Progenitor cell of endocrine pancreas (in vitro differentiated cells): ENCODE measurements at places on chromosomes 6 and 20.
A peak's percentile ranks its signal among the peaks of the same experiment; 100 is the strongest.

GRCh38 chr6:69719602-69720193, 77.1 kb downstream of the LMBRD1 start:
- DNase-seq, result no peak

- no peak for DNase-seq
Observed at GRCh38 chr6:118706702-118707101, 55.3 kb upstream of the CEP85L start.

DNA sequence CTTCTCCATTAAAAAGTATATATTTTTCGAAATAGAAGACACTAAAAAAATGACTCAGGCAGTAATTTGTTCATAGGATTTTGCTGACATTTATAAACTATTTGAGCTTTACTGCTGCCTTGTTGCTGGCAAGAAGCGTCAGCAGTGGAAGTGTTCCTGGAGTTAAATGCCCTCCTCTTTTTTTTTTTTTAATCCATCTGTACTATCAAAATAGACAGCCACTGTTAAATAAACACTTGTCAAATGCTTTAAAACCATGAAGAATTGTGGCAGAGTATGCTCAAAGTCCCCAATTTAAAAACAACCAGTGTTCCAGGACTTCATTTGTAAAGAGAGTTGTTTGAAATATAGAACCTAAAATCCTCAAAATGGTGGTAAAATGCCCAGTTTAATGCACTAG, 253.8 kb downstream of the NKAIN2 start:
- no peak for DNase-seq

DNA sequence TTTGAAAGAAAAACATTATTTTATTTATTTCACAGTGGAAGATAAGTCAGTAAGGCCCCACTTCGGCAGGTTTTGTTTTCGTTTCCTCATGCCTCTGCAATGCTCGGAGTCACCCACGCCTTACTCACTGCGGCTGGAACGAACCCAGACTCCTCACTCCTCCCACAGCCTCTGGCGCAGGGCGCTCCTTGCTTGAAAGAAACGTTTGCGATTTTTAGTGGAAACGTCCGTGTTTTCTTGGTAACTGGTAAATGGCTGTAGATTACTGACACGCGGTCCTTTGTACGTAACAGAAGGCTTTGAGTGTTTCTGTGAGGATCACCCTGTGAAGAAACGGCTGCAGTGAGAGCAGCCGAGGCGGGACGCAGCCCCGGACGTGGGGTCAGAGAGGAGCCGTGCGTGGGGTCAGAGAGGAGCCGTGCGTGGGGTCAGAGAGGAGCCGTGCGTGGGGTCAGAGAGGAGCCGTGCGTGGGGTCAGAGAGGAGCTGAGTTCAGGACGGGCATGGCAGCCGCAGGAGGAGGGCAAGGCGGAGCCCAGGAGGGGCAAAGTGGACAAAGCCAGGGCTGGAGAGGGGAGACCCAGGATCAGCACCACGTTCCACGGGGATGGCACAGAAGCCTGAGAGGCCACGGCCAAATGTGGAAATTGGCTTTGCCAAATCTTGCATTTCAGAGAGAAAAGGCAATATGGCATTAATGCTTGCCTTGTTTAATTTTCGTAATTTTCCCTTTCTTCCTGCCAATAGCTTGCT, 198.6 kb upstream of the THBS2 start:
- no peak for DNase-seq

DNA sequence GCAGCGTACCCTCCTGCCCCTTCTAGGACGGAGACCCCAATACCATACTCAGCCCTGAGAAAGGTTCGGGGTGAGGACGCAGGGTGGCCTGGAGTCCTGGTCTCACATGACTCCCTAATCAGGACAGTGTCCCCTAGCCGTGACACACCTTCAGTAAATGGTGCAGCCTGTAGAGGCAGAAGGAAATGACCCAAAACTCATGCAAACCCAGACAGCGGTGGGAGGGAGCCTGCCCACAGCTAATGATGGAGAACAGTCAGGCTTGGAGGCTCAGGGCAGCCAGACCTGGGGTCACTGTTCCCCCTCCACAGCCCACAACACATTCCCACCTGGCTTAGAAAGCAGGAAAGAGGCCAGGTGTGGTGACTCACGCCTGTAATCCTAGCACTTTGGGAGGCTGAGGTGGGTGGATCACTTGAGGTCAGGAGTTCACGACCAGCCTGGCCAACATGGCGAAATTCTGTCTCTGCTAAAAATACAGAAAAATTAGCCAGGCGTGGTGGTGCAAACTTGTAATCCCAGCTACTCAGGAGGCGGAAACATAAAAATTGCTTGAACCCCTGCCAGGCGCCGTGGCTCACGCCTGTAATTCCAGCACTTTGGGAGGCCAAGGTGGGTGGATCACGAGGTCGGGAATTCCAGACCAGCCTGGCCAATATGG, 8.8 kb upstream of the HMGA1 start:
- no peak for DNase-seq

DNA sequence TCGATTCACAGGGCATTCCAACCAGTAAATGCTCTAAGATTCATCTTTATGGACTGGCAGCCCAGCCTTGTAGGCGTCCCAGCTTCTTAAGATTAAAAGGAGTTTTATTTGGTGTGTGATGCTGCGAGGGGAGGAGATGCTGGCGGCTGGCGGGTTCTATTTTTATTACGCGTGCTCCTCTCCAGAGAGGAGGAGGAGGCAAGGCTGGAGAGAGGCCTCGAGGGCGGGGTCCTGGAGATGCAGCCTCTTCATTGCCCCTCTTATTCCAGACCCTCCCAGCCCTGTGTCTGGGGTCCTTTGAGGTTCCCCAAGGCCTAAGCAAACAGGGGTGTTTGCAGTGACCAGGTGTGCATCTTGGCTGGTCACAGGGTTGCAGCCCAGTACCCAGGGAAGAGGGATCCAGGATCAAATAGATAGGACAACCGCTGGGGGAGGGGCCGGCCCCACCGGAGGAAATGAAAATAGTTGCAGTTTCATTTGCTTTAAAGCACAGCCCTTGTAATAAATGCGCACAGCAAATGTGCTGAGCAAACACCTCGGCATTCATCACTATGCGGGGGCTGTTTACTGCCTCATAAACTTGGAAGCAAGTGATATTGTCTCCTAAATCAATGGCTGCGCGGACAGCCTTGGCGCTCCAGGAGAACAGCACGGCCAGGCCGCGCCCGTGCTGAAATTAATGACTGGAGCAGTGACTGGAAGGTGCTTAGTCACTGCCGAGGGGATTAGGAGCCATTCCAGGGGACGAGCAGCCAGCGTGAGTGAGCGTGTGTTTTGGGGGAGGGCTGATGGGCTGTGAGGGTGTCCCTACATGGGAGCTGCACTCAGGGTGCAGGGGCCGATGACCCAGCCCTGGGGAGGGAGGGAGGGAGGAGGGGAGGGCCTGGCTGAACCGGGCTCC, 83.0 kb downstream of the TMEM242 start:
- DNase-seq, result peak; percentile 27

DNA sequence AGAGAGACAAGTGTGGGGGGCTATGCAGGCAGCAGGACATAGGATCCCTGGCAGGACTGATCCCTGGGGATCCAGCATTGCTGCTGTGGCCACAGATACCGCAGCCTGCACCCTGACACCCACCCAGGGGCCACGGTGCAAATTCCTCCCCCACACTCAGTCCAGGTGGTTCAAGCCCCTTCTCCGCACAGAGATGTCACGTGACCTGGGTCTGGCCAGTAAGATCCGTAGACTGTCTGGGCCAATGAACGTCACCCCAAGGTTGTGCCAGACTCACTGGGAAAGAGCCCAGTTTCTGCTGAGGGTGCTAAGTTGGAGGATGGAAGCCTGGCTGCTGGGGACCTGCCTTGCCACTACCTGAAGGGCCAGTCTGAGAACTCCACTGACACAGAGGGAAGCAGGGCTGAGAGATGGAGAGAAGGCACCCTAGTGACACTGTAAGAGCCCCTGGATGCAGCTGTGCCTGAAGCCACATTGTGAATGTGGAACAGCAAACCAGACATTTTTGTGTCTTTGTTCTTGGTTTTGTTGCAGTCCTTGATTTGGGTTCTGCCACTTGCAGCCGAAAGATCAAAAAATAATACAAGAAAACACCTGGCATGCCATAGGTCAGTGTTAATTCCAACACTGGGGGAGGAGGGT, 228.6 kb downstream of the PREX1 start:
- DNase-seq, result no peak

DNA sequence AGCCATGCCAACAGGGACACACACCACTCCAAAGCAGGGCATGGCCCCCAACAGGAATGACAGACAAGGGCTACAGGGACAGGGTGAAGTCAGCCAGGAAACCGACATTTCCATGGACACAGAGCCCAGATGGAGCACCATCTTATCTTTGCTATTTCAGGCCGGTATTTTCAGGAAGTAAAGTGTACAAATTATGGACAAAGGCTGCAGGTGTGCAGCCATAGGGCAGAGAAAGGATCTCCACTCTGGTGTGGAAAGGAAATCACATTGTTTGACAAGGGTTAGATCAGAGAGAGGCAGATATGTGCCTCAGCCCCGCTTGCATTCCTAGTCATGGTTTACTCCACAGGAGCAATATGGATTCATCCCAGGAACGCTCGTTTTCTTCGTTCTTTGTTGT, 81.7 kb upstream of the SLC22A23 start:
- DNase-seq, result no peak

- peak; percentile 62 for DNase-seq
Observed at GRCh38 chr6:27650620-27651370, 177.9 kb upstream of the ZNF184 start.

DNA sequence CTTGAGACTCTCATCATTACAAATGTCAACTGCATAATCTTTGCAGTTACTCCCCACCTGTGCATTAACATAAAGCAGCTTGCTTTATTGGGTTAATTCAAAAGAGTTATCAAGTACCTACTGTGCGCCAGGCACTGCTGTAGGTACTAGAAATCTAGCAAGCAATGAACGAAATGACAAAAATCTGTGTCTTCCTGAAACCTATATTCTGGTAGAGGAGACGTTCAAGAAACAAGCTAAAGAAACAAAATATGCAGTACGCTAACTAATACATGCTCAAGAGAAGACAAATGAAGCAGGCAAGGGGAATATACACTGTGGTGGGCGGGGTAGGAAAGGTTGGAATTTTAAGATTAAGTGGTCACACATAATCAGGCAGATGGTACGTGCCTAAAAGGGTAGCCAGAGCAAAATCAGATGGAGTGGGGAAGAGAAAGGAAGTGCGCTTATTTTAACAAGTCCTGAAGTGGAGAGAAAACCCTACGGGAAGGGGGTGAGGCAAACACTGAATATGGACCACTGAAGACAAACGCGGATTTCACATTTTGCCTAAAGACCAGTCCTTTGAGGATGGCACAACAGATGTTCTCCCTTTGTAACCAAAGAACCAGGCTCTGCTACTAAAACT, 1.2 kb downstream of the ELOVL2 start:
- no peak for DNase-seq

DNA sequence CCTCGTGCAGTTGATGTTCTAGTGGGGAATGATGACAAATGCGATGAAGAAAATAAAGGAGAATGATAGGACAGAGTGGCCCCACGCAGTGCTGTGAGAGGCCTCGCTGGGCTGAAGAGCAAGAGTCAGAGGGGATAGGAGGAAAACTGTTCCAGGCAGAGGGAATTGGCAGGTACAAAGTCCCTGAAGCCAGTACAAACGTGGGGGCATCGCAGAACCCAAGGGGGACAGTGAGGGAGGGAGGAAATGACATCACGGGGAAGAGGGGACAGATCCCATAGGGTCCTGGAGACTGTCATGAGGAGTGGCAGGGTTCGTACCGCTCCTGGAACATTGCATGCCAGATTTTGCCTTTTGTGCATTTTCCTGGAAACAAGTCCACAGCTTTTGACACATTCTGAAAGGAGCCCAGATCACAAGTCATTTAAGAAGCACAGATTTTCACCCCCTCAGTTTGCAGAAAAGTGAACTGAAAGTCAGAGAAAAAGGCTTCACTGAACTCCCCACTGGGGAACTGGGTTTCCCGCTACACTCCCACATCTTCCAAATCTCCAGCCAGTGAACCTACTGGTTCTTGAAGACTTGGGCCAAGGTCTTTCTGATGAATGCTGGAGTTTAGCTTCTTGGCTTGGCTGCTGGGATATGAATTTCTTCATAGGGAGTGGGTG, 77.0 kb downstream of the SULF2 start:
- no peak for DNase-seq

DNA sequence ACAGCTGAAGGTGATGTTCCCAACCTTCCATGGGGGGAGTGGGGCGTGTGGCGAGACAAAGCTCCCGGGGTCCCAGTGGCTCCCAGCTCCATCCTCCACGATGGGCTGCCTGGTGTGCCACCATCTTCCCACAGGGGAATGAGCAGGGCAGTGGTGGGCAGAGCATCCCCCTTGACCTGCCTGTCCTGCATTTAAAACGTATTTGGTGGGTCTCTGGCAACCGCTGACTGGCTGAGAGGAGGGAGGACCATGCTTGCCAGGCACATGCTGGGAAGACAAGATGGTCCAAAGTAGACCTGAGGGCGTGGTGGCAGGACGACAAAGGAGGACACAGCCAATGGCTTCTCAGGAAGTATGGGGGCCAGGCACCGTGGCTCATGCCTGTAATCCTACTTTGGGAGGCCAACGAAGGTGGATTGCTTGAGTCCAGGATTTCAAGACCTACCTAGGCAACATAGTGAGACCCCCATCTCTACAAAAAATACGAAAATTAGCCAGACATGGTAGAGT, 4.9 kb downstream of the TLDC2 start:
- DNase-seq, result no peak

DNA sequence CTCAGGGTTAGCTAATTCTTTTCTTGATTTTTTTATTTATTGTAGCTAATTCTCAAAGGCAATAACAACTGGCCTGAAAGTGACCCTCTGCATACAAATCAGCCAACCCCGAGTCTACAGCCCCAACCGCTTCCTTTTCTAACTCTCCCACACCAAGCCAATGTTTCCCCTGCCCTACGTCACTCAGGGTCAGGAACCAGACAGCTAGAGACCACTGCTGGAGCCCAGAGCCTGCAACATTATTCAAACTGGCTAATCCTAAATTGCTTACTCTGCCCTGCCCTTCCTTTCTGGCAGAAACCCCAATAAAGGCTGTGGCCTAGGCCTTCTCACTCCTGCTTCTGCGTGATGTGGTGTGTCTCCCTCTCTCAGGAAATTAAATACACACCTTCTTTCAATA, 320.7 kb downstream of the CBLN4 start:
- no peak for DNase-seq

- DNase-seq, result no peak
Observed at GRCh38 chr6:46042355-46042999, 26.8 kb upstream of the CLIC5 start.

GRCh38 chr6:116419069-116419786, 41.9 kb upstream of the CALHM6 start:
- DNase-seq, result no peak

- DNase-seq, result no peak
Observed at GRCh38 chr6:24898676-24899075, 37.1 kb downstream of the RIPOR2 start.

DNA sequence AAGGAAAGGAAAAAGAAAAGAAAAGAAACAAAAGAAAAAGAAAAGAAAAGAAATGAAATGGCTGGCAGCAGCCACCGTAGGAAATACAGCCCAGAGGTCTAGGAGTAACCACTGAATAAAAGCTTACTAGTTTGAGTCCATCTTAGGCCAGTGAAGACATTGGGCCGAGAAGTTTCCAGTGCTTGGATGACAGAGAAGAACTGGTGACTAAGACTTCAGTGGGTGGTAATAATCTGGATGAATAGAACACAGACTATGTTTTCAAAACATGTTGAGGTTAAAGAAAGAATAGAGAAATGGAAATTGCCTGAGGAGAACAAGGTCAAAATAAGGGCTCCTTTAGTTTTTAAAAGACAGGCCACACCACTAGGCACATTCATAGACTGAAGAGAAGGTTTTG, 198.8 kb downstream of the ATXN1 start:
- DNase-seq, result no peak

GRCh38 chr6:134950482-134950881, 581 bp upstream of the ALDH8A1 start:
- no peak for DNase-seq

GRCh38 chr20:2695206-2695983, 2.8 kb downstream of the EBF4 start:
- DNase-seq, result no peak

GRCh38 chr6:116424001-116424400, 37.2 kb upstream of the CALHM6 start:
- no peak for DNase-seq
